ENCODE measurements at places on chromosomes 13 and 19.
A peak's percentile ranks its signal among the peaks of the same experiment; 100 is the strongest.

DNA sequence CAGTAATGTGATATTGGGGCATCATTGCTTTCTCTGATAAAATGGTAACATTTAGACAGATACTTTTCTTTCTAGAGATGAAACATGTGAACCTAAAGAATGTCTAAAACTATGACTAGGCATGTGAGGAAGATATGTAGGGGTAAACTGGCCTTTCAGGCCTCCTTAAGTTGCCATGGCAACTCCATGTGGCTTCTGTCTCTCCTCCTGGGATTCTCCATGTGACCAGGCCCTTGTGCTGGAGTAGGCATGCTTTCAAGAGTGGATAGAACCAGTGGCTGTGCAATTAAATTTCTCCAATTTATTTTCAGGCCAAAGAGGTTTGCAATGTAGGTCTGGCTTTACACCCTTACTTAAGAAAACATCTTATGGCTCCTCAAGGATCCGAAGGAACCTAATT, 130.8 kb downstream of the OLFM4 start:
- DNase-seq, result no peak

GRCh38 chr13:58306062-58306461, 674.5 kb downstream of the PCDH17 start:
- DNase-seq, result no peak

- DNase-seq, result no peak
Observed at GRCh38 chr19:46211201-46211881, 18.2 kb upstream of the IGFL1 start.

DNA sequence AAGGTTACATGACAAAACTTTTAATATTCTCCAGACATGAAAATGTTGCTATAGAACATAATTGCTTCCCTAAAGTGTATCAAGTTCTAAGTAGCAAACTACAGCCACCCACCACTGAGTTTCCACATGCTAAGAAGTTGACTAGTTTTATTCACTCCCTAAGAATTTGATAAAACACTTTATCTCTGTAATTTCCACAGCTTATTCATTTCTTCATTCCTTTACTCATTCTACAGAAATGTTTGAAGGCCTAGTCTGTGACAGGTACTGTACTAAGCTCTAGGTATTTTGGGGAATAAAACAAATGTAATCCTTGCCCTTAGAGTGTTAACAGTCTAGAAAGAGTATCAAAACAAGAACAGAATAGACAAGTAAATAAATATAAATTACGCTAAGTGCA, 101.8 kb upstream of the DIAPH3 start:
- no peak for DNase-seq

DNA sequence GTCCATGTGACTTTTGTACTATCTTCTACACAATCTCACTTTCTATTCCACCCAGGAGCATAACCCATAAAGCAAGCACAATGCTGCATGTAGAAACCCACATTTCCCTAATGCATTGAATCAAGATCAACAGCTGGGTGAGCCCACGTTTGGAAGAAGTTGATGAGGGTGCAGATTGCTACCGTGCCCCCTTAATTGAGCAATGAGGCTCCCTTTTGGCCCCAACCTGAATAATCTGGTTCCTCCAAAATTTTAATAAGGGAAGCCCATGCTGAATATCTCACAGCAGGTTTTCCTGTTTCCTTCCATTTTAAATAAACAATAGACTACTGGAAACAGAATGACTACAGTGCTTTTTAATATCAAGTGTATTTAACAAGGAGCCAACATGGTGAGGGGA, 403.6 kb upstream of the SGCG start:
- DNase-seq, result no peak

DNA sequence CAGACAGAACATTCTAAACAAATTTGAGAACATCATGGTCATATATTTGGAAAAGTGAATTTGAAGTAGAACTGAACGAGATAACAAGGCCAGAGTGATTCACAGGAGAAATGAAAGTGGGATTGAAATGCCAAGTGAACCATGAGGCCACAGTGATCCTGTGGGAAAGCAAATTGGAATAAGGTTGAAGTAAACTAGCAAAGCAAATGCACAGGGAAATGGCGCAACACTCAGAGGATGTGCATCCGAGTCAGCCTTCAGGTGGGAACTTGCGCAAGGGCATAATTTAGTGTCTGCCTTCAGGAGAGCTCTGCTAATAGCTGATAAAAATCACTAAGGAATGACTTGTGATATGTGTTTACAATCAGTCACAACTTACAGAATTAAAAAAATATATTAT, 696.6 kb downstream of the LIG4 start:
- DNase-seq, result no peak

DNA sequence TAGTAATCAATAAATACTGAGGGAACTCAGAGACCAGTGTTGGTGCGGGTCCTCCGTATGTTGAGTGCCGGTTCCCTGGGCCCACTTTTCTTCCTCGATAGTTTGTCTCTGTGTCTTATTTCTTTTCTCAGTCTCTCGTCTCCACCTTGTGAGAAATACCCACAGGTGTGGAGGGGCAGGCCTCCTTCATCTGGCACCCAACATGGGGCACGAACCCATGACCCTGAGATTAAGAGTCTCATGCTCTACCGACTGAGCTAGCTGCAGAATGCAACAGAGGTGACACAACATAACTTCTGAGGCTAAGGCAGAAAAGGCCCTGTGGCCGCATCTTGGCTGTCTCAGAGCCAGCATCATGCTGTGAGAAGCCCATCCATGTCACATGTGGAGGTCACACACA, 5.3 kb upstream of the ZNF613 start:
- peak; percentile 8 for DNase-seq

GRCh38 chr19:29120466-29120865, 92.5 kb downstream of the UQCRFS1 start:
- DNase-seq, result no peak

DNA sequence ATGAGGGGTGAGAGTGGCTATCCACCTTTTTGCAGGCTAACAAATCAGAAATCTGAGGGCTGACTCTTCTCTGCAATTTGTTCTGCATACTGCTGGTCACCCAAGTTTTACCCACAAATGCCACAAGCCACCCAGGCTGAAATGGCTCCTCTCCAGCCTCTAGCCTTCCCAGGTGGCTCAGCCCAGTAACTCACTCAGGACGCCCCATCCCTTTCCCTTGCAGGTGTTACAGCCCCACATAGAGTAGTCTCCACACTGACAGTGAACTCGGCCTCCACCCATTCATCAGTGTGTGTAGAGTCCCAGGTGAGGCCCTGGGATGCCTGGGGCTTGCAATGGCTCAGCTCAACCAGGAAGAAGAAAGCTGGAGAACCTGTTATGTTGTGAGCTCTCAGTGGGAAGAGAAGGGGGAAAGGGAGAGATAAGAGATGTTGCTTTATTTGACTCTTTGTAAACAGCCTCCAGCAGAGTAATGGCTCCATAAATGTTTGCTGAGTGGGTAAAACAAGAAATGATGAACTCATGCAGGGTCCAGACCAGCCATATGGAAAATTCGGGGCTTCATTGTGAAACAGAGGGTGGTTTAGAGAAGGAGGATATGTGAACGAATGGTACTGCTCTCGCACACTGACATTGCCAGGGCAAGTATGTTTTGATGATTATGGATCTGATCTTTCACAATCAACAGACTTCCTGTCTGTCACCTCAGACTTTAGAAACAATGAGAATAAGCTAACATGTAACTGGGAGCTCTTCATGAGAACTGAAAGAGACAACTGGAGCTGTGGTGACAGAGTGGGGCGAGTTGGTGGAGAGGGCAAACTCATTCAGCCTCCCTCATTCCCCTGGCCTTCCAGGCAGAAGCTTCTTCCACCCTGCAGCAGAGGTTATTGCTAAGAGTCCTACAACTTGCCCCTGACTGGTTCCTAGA, 74.2 kb upstream of the RFC3 start:
- DNase-seq, result peak; percentile 17

DNA sequence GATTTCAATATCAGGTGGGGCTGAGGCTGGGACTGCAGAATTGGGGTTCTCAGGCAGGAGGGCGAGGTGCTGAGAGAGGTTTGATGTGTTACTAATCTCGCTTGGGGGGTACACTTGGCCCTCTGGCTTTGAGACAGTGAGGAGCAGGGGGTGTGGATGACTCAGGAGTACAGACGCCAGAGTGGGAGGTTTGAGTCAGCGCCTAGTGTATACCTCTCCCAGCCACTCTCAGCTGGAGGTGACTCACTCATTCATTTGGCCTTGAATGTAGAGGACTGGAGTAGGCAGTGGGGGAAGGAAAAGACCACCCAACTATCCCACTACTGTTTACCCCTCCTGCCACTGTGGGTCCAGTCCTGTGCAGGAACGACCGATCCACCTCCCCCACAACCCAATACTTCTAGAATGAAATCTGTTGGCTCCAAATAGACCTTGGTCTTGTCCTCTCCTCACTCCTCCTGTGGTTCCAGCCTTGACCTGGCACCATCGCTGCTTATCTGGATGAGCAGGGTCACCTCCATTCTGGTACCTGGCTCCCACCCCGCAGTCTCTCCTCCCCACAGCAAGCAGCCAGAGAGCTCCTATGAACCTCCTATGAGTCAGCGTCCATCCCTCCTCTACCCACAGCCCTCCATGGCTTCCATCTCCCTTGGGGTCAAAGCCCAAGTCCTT, 20.1 kb upstream of the ZNRF4 start:
- DNase-seq, result peak; percentile 80

- DNase-seq, result no peak
Observed at GRCh38 chr19:2729943-2730818, 9.0 kb upstream of the DIRAS1 start.

GRCh38 chr13:34019870-34020269, 201.9 kb downstream of the RFC3 start:
- DNase-seq, result no peak

DNA sequence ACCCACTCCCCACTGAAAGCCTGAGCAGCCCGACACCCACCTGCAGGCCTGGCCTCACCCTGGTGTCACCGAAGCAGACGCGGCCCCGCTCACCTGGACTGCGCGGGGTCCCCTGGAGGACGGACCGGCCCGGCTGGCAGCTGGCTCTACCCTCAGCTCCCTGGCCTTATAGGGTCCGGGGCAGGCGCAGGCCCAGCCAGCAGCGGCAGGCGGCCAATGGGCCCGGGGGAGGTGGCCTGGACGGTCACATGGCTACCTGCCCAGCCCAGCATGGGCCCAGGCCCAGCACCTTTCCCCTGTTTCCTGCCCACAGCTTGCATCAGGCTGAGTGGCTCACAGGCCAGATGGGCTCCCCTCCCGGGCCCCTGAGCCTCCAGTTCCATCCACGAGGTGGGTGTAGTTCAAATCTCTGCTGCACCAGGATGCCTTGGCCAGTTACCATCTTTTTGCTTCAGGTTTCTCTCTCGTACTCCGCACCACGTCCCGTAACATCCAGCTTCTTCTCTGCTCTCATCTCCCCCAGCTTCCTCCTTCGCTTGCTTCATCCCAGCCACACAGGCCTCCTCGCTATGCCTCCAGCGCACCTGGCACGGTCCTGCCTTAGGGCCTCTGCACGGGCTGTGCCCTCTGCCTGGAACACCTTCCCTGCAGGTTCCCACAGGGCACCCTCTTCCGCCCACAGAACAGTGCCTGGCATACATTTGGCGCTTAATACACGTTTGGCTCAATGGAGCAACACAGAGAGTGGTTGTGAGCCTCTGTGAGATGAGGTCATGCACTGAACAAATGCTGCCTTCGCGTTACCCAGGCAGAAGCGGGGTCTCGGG, at the start of gene PLIN4:
Gene PLIN4, minus strand, starts transcription at position 142 of the 827 bp plus-strand sequence. CDS start 214 bp downstream, outside the sequence.
- DNase-seq, result no peak

- DNase-seq, result no peak
Observed at GRCh38 chr19:33290956-33291622, 11.2 kb downstream of the CEBPA start.

- no peak for DNase-seq
Observed at GRCh38 chr13:57644106-57644505, 12.6 kb downstream of the PCDH17 start.

DNA sequence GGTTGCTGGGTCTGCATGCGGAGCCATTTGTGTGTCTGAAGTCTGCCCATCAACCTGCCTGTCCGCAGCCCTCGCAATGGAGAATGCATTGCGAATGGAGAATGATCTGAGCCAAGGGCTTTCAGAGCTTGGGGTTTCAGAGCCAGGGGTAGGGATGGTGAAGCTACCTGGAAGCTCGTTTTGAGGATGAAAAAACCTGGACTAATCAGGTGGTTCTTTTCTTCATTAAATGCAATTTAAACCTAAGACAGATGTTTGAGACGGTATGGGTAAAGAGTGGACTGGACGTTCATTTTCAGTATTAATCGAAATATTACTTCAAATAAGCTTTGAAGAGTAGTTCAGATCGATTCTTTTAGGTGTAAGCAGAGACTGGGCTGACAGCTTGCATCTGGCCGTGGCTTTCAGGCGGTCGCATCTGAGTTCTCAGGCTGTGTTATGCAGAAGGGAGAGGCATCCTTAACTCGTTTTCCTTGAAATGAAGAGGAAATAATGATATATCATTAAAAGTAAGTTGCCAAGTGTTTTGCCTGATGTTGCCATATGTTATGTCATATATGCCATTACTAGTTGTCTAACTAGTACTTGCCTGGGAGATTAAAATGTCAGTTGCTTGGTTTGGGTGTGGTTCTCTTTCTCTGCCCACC, 801 bp downstream of the MCF2L start:
- no peak for DNase-seq

- DNase-seq, result no peak
Observed at GRCh38 chr13:62908321-62908720, 1492.7 kb upstream of the PCDH20 start.

DNA sequence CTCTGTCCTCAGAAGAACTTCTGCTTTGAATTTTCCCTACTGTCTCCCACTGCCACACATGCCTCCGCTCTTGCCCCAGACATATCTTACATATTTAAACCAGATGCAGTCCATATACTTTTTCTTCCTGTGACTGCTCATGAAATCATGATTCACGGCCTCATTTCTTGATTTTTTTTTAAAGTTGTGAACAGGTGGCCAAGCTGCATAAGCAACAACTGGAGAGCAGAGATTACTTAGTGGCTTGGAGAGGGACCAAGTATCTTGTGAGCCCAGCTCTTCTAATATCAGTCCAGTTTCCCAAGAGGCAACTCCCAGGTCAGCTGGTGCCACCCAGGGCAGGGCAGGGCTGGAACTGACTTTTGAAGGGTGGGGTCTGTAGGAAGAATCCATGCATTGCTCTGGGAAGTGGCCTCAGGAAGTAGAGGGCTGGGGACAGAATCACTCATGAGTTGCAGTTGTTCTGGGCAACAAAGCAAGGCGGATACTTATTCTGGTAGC, 152.4 kb downstream of the LMO7 start:
- DNase-seq, result no peak

DNA sequence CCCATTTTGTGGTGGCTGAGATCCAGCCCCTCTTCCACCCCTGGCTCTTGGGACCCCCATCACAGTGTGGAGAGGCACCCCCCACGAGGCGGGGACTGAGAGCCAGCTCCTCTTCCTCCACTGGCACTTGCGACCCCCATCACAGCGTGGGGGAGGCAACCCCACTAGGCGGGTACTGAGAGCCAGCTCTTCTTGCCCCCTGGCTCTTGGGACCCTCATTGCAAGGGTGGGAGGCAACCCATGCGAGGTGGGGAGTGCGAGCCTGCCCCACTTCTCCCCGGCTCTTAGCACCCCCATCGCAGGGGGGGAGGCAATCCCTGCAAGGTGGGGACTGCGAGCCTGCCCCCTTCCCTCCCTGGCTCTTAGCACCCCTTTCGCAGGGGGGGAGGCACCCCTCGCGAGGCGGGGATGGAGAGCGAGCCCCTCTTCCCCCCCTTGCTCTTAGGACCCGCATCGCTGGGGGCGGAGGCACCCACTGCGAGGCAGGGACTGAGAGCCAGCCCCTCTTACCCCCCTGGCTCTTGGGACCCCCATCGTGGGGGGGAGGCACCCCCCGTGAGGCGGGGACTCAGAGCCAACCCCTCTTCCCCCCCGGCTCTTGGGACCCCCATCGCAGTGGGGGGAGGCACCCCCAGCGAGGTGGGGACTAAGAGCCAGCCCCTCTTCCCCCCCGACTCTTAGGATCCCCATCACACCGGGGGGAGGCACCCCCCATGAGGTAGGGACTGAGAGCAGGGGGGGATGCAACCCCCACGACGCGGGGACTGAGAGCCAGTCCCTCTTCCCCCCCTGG, 364.6 kb upstream of the SPRY2 start:
- no peak for DNase-seq

All from activated CD8-positive, alpha-beta T cell treated with anti-CD3 and anti-CD28 coated beads for 36 hours (primary cell).